ENCODE measurements at places on chromosomes 1 and 21.

GRCh38 chr1:109151146-109151990 lies 37.5 kb downstream of the ELAPOR1 start:
- peak; percentile 16 for DNase-seq

GRCh38 chr1:200877839-200878551 lies 5.2 kb downstream of the GPR25 start:
- no peak for DNase-seq

GRCh38 chr1:33176362-33176850 lies 5.4 kb downstream of the TRIM62 start:
- DNase-seq, result no peak

DNA sequence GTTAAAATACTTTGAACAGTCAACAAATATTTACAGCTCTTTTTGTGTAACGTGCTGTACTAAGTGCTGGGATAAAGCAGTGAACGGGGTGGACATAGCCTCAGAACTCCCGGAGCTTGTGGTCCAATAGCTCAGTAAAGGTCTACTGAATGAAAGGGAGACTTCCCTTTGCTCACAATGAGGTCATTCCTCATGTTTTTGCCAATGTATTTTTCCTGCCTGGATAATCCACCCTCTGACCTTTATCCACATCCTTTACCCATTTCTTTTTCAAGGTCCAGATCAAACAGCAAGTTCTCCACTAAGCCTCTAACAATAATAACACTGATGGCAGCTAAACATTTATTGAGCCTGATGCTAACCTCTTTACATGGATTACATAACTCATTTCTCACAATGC lies 55.9 kb downstream of the LEPR start:
- no peak for DNase-seq

- DNase-seq, result no peak
Observed at GRCh38 chr1:4166713-4167112, 266.6 kb upstream of the C1orf174 start.

- DNase-seq, result no peak
Observed at GRCh38 chr1:221241157-221241556, 361.9 kb downstream of the HLX start.

DNA sequence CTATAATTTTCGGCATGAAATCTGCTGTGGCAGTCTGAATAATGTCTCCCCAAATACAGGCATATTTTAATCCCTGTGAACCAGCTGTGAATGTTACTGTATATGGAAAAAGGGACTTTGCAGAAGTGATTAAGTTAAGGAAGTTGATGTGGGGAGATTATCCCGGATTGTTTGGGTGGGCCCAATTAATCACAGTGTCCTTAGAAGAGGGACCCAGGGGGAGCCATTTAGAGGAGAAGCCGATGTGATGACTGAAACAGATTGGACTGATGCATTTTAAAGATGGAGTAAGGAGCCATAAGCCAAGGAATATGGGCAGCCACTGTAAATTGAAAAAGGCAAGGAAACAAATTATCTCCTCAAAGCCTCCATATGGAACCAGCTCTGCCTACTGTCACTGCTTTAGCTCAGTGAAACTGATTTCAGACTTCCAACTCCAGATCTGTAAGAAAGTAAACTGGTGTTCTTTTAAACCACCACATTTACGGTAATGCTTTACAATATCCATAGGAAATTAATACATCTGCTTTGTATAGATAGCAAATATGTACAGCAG lies 61.1 kb upstream of the GPR88 start:
- no peak for DNase-seq

- no peak for DNase-seq
Observed at GRCh38 chr1:221227872-221228337, 348.7 kb downstream of the HLX start.

GRCh38 chr21:36320421-36321324 lies 676 bp downstream of the MORC3 start:
- DNase-seq, result peak; percentile 61

- no peak for DNase-seq
Observed at GRCh38 chr1:60141276-60141675, 67.7 kb upstream of the C1orf87 start.

DNA sequence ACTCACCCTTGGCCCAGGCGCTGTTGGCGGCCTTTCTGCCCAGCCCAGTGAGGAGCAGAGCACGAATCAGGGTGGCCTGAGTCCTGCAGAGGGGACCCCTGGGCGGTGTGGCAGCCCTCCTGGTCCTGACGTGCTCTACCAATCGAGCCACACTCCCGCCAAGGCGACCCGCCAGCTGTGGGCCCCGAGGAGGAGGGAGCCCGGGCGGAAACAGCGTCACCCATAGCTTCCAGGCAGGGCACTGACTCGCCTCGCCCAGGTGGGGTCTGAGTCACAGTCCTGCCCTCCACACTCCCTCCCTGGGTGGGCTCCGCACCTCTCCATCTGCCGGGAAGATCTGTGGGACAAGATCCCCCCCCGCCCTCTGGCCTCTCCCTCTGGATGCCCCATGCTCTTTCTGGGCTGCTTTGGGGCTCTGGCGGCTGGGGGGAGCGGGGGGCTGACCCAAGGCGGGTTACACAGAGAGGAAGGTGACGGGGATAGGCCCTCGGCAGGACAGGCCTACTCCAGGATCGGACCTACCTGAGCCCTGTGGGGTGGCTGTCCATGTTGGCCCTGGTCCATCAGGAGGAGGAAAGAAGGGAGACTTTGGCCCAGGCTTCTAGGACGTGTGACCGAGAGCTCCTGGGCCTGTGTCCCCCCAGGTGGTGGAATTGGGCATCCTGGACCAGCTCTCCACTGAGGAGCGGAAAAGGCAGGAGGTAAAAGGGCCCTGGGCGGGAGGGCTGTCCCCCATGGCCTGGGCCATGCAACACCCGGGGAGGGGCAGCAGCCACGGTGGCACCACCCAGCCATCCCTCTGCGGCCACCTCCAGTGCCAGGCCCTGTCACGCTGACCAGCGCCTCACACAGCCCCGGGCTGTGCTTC lies 14.0 kb downstream of the ARHGEF16 start:
- no peak for DNase-seq

- no peak for DNase-seq
Observed at GRCh38 chr1:51666478-51666877, 49.6 kb downstream of the OSBPL9 start.

DNA sequence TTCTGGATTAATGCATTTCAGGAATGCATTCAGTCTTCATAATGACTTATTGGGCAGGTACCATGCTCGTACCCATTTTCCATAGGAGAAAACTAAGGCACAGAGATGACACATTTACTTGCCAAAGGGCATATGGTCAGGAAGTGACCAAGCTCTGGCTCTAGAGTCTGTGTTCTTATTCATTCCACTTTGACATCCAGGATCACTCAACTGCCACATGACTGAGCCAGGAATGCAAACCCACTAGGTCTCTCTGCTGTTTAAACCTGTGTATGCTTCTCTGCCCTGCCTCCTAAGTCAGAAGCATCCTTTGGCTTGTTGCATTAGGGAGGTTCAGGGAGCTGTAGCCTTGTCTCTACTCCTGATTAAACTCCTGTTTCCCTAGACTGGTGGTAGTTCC lies 7.5 kb downstream of the KAZN start:
- DNase-seq, result no peak

DNA sequence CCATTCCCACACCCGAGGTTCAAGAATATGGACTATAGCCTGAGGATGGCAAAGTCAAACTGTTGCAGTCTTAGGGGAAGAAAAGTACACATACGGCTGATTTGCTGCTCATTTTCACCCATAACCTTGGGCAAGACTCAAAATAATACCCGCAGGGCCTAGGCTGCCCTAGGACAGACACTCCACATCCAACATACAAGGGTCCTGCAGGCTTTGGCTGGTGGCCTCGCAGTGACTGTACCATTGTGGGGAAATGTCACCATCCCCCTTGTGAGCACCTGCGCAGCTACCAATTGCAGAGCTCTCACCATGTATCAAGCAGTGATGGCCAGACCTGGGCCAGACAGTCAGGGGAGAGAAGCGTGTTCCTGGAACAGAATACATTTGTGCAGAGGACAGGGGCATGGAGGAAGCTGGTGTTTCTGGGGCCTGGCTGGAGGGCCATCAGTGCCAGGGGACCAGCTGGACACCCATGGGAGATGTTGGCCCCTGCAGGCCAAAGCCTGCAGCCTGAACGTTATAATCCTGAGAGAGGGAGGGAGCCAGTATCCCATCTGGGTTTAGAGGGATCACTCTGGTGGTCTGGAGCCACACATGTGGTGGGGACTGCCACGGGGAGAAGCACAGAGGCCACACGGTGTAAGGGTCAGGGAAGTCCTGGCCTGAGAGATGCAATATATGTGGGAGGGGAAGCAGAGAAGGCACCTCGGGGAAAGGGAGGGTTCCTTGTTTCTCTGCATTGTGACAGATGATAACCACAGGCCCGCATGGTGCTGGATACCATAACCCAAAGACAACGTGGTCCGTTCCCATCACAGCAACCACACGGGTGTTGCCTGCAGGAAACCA lies 101.2 kb downstream of the GLIS1 start:
- no peak for DNase-seq

DNA sequence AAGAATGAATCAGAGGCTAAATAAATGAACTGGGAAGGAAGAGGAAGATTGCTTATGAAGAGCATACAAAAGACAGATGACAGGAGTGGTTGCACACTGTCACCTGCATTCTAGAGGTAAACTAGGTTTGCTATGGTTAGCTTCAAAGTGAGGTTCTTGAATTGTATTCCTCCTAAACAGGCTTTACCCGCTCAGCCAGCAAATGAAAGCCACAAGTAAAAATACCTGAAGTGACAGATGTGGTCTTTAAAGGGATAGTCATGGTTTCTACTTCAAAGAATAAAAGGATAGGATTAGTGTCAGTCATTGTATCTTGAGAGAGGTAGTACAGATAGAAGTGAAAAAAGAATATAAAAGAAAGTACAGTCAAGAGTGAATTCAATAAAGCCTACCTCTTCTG lies 32.4 kb upstream of the PRDX6 start:
- DNase-seq, result no peak

DNA sequence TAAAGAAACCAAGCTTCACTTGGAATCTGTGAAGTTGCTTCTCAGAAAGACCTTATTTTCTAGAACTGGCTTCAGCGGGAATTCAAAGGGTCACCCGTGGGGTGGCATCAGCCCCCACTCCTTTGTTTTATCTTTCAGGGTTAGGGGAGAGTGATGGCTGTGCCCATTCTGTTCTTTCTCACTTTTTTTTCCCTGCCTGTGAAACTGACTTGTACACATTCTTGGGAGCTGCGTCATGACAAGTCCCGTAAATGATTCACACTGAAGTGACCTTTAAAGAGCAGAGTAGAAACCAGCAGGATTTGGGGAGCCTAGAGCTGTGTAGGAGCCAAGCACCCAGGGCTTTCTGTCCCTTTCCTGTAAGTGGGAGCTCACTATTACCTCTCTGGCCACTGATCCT lies 43.8 kb downstream of the SLC44A3 start:
- DNase-seq, result no peak

- DNase-seq, result no peak
Observed at GRCh38 chr1:180094705-180095295, 59.9 kb upstream of the QSOX1 start.

DNA sequence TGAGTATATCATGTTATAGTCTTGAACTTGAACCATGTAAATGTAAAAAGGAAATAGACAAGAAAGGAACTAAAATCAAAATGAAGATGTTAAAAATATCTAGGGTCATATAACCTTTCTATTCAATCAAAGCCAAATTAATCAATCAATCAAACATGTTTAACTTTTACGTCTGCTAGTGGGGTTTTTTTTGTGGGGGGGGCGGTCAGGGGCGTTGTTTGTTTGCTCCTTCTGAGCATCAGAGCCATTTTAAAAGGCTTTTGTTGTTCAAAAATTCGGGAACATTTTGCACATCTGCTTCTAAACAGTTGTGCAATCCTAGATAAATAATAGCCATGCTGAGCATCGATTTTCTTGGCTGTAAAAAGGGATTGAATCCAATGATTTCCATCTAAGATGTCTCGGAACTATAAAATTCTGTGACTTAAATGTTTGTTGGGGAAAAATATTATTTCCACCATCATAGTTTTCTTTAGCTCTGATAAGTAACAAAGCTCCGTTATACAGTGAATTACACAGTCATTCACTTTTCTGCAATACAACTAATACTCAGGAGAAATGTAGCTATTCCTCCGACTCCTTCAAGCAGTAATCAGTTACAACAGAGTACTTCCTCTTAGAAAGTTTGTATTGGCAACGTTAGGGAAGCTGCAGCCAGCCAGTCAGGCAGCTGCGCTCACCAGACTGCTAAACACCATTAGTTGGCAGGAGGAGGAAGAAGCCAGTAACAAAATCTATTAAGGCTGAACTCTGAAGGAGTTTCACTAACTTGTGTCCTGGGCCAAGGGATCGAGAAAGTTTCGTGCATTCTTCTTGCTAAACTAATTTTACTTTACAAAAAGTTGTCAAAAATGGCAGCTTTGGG lies 2.2 kb downstream of the SPATA6 start:
- peak; percentile 24 for DNase-seq

DNA sequence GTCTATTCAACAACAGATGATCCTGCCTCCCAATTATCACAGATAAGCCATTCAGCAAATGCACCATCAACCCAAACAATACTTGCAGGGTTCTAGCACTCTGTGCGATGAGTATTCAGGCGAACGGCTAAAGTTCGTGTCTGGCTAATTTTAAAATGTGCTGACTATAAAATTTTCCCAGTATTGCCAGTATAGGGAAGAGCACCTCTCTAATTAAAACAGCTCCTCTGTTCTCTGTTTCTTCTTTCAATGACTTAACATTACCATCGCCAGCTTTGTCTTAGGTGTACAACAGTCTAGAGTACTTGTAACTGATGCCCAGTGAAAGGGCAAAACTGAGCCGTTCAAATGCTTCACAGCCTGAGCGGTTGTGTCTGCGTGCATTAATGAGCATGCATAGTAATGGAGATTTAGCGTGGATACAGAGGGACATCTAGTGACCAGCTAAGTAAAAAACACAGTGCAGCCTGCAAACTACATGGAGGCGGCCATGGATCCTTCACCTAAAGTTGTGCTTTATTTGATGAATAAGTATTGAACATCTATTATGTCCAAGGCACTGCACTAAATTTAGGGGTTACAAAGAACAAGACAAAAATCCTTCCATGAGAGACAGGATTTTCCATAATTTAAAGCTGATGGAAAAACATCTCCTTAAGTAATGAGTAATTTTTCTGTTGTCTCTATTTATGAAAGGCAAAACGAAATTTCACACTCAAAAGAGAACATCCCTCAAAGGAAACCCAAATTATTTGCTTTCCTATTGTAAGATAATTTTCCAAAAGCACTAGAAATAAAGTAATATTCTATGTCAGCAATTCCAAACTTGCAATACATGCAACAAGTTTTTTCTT lies 120.0 kb downstream of the SETD4 start:
- peak; percentile 26 for DNase-seq

- DNase-seq, result no peak
Observed at GRCh38 chr1:7650801-7651200, 120.3 kb upstream of the VAMP3 start.

GRCh38 chr1:236348071-236348470 lies 46.0 kb upstream of the EDARADD start:
- DNase-seq, result no peak

GRCh38 chr1:17470021-17470799 lies 30.7 kb upstream of the RCC2 start:
- no peak for DNase-seq

DNA sequence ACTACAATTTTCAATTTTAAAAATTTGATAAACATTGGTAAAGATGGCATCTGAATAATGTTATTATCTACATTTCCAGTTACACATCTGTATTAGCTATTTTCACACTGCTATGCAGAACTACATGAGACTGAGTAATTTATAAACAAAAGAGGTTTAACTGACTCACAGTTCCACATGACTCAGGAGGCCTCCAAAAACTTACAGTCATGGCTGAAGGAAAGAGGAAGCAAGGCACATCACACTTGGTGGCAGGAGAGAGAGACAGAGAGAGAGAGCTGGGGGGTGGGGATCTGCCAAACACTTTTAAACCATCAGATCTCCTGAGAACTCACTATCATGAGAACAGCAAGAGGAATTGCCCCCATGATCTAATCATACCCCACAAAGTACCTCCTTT lies 850.0 kb downstream of the LTN1 start:
- no peak for DNase-seq

Data from brain pericyte (primary cell).